ENCODE measurements at places on chromosomes 16 and 17.

DNA sequence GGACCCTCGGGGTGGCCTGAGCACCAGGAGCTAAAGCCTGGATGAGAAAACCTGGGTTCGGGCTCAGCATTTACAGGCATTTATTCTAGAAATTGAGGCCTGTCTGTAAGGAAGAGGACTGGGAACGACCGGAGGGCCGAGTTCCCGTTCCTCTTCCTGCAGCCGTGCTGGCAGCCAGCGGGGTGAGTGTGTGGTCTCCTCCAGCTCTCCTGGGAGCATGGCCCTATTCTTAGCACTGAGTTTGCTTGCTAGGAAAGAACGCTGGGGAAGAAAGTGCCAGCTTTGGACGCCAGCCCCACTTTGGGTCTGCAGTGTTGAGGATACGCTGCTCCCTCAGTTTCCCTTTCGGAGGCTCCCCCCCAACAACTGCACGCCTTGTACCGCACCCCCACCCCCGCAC lies 49.6 kb downstream of the MGAT5B start:
- no peak for DNase-seq

GRCh38 chr17:29225396-29225795 lies 21.3 kb upstream of the CRYBA1 start:
- DNase-seq: no peak

DNA sequence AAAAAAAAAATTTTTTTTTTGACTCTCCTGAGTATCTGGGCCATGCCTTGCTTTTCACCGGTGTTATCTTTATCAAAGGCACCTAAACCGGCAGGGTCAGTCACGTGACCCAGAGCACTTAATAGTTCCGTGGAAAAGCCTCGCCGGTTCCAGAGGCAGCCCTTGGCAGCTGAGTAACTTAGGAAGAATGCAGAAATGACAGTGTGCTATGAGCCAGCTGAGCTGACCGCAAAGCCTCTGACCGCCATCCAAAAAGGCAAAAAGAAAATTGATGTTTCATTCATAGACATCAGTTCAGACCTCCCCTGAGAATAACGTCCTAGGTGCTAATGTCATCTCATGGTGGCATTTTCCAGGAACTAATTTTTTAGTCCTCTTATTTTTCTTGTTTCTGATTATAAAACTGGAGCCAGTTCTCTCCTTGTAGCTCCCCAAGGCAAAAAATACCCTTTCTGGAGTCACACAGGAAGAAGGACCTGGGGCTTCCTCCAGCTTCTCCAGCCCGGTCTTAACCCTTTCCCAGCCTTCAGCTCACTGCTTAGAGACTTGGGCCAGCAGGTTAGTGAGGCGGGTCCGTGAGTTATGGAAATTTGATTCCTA lies 122.6 kb downstream of the SOCS1 start:
- DNase-seq: no peak

DNA sequence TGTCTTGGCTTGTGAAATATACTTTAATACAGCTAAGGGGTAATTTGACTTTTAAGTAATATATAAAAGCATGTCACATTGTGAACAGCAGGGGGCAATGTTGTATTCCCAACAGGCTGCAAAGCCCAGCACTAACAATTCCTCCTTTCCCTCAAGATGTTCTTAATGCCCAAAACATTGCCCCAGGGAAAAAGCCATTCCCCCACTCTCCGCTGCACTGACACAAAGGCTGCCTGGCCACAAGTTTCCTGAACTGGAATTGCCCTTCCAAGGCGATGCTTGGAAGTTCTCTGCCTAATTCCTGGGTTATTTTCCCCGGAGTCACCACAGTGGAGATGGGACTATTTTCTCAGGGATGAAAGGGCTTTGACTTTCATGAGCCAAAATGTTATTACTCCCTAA lies 27.2 kb downstream of the CLEC16A start:
- no peak for DNase-seq

GRCh38 chr17:28402224-28402630 lies 3.8 kb downstream of the SLC46A1 start:
- no peak for DNase-seq

- DNase-seq: no peak
Measured at GRCh38 chr17:59456923-59457615, 108.3 kb upstream of the DHX40 start.
